ENCODE measurements at places on chromosomes 5 and 9.

GRCh38 chr5:14915291-14915952 lies 43.8 kb upstream of the ANKH start:
- no peaks in the 10 kb centered on the region for H3K27me3 ChIP-seq
- H3K4me1 ChIP-seq = peaks cover 60% of the 10 kb centered on the region
- peaks cover 2% of the 10 kb centered on the region for H3K36me3 ChIP-seq
- no peak overlapping the region for H3K4me3 ChIP-seq

- H3K4me1 ChIP-seq = peaks cover 23% of the 10 kb centered on the region
- H3K27ac ChIP-seq = peak overlapping the region; percentile 71
- no peak overlapping the region for H3K4me3 ChIP-seq
- H3K27me3 ChIP-seq = no peaks in the 10 kb centered on the region
- DNase-seq = no peak
These were observed 137.6 kb downstream of the SUSD1 start for GRCh38 chr9:112037281-112038016.

DNA sequence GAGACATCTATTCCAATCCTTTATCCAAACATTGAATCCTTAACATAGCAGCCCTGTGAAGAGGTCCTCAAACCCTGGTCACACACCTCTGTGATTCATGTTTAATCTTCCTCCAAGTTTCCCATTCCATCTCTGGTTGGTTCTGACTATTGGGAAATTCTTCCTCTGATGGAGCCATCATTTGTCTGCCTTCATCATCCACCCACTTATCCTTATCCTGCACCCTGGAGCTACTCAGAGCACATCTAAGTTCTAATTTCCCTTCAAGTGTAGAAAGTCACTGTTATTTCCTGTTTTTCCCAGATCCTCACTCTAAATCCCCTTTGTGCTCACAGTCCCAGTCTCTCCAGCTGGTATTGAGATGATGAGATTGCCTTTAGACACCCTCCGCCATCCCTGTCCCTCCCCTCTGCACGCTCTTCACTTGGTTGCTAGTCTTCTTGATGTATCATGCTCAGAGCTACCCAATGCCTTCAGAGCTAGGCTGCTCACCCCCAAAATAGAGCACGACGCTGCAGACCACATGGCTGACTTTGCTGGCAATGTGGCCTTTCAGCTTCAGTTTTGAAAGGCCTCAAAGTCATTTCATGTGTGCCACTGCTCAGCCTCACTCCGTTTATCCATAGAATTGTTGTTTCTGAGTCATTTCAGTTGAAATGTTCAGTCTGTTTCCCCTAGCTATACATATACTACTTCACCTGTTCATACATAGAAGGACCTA lies 154.3 kb downstream of the PALM2AKAP2 start:
- DNase-seq = no peak
- H3K4me3 ChIP-seq = no peak overlapping the region
- no peaks in the 10 kb centered on the region for H3K4me1 ChIP-seq
- no peak overlapping the region for H3K27ac ChIP-seq

DNA sequence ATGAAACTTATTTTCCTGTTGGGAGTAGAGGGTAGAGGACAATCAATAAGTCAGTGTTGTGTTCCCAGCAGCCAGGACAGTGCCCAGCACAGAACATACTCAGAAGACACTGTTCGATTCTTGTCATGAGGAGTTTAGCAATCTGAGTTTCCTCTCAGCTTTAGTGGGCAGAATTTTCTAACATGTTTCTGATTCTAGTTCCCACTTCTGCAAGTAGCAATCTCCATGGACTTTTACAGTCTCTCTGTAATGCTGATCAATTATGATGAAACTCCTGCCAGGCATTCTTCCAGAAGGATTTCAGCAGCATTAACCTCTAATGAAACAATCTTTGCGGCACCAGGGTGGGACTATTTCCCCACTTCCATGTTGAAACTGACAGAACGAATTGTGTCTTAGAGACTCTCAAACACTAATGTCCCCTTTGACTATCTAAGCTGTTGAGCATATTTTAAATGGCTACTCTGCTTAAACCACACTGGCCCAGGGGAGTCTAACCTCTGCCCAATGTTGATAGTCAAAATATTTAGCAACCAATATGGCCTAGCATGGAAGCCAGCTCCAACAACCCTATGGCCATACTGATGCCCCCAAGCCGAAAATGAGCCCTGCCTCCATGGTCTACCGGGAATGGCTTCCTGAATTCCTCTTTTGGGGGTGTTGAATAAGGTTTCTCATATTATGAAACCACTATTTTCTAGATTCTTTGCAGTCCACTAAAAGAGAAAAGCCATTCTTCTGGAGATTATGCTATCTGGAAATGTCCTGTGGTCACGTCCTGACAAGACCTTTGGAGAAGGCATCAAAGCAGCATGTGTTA lies 484.3 kb downstream of the BNC2 start:
- H3K27me3 ChIP-seq = no peaks in the 10 kb centered on the region
- no peak overlapping the region for H3K27ac ChIP-seq
- H3K4me3 ChIP-seq = no peak overlapping the region
- no peak for DNase-seq

GRCh38 chr5:168848569-168848968 lies 269.4 kb upstream of the PANK3 start:
- H3K36me3 ChIP-seq = no peaks in the 10 kb centered on the region
- no peak overlapping the region for H3K27ac ChIP-seq
- peaks cover 33% of the 10 kb centered on the region for H3K27me3 ChIP-seq
- peaks cover 44% of the 10 kb centered on the region for H3K4me1 ChIP-seq
- no peak overlapping the region for H3K4me3 ChIP-seq

DNA sequence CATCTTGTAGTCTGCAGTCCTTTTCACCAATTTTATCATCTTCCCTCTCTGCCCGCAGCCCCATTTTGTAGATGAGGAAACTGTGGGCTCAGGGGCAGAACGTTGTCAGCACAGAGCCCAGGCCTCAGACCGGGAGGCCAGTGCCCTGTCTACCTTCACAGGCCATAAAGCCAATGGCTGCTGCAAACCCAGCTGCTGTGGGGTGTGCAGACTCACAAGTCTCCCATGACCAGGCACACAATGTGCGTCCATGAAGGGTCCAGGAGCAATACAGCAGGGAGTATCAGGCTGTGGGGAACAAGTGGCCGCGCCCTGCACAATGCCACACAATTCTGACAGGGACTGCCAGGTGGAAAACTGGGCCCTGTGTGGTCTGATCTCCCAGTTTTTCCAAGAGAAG lies 71.0 kb downstream of the COL23A1 start:
- DNase-seq = no peak
- no peaks in the 10 kb centered on the region for H3K36me3 ChIP-seq
- peaks cover 17% of the 10 kb centered on the region for H3K27me3 ChIP-seq
- no peak overlapping the region for H3K4me3 ChIP-seq

- H3K36me3 ChIP-seq = peaks cover 11% of the 10 kb centered on the region
- H3K4me3 ChIP-seq = no peak overlapping the region
- DNase-seq = no peak
- no peaks in the 10 kb centered on the region for H3K27me3 ChIP-seq
- H3K27ac ChIP-seq = no peak overlapping the region
These were observed 7.3 kb downstream of the ATOX1 start for GRCh38 chr5:151751091-151751490.

DNA sequence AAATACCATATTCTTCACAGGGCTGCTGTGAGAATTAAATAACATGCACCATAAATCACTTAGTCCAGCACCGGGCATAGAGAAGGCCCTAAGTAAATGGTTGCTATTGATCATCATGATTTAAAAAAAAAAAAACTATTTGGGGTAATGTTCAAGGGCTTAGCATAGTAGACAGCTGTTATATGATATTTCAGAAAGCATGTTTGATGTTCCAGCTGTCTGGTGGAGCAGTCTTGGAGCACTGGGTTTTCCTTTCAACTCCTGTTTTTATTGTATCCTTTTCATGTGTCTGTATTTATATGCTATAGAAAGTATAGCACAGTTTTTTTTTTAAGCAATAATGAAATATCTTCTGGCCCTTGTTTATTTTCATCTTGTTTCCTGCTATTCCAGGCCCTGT lies 28.0 kb upstream of the TOMM5 start:
- peaks cover 23% of the 10 kb centered on the region for H3K4me1 ChIP-seq
- peaks cover 9% of the 10 kb centered on the region for H3K27me3 ChIP-seq
- no peak overlapping the region for H3K4me3 ChIP-seq
- no peak for DNase-seq
- H3K27ac ChIP-seq = no peak overlapping the region
- no peaks in the 10 kb centered on the region for H3K36me3 ChIP-seq

DNA sequence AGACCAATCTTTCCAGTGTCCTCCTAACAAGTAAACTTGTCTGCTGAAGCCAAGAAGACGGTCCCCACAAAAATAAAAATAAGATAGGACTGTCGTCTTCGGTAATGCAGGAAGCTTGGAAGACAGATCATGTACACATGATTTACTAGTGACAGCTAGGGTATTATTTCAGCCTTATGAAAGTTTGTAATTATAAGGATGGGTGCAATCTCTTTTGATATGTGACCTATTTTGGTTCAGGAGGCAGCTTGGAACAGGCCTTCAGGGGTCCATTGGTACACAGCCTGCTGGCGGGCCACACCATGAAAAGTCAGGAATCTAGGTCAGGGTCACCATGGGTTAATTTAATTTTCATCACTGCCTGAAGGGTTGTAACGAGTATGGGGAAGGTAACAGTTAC lies 13.7 kb upstream of the MEIKIN start:
- no peaks in the 10 kb centered on the region for H3K4me1 ChIP-seq
- no peak for DNase-seq
- peaks cover 15% of the 10 kb centered on the region for H3K27me3 ChIP-seq
- no peaks in the 10 kb centered on the region for H3K36me3 ChIP-seq
- no peak overlapping the region for H3K27ac ChIP-seq

DNA sequence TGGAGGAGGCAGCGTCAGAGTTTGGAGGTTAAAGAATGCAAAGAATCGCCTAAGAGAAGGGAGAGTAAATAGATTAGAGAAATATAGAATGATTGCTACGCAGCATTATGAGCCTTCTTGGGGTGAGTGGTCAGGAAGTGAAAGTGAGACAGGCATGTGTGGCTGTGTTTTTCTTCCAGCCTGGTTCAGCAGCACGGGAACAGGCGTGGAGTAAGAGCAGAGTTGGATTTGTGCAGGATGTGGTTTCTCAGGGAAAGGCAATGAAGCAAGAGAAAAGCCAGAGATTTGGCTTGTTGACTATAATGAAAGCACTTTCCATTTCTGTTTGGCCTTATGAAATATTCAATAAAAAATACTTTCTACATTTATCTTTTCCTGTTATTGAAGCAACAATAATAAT lies 34.3 kb upstream of the FRMD3 start:
- H3K36me3 ChIP-seq = no peaks in the 10 kb centered on the region
- DNase-seq = no peak
- no peak overlapping the region for H3K27ac ChIP-seq
- peaks cover 7% of the 10 kb centered on the region for H3K27me3 ChIP-seq
- H3K4me1 ChIP-seq = no peaks in the 10 kb centered on the region
- H3K4me3 ChIP-seq = no peak overlapping the region

GRCh38 chr5:3446410-3446809 lies 149.2 kb upstream of the IRX1 start:
- DNase-seq = no peak
- no peak overlapping the region for H3K4me3 ChIP-seq
- H3K27ac ChIP-seq = no peak overlapping the region
- no peaks in the 10 kb centered on the region for H3K36me3 ChIP-seq

GRCh38 chr5:36535378-36535777 lies 71.0 kb upstream of the SLC1A3 start:
- H3K27ac ChIP-seq = no peak overlapping the region
- no peak for DNase-seq
- no peaks in the 10 kb centered on the region for H3K36me3 ChIP-seq
- H3K4me1 ChIP-seq = peaks cover 42% of the 10 kb centered on the region
- no peaks in the 10 kb centered on the region for H3K27me3 ChIP-seq
- no peak overlapping the region for H3K4me3 ChIP-seq

GRCh38 chr9:84991514-84991870 lies 322.0 kb downstream of the NTRK2 start:
- DNase-seq = no peak
- H3K27ac ChIP-seq = no peak overlapping the region
- H3K4me1 ChIP-seq = peaks cover 39% of the 10 kb centered on the region
- H3K36me3 ChIP-seq = no peaks in the 10 kb centered on the region

DNA sequence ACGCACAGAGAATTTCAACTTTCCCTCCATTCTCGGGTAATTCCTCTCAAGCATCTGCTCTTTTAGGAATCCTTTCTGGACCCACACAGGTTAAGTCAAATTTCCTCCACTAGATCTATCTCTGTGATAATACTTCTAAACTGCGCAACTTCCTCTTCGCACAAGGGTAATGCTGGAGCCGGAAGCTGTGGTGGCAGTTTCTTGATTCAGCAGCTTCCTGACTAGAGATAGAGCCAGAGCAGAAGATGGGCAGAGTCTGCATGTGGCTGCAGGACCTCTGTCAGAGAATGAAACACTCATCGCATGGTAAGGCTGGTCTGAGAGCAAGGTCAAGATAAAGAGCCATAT lies 11.1 kb upstream of the CDC42SE2 start:
- H3K27ac ChIP-seq = no peak overlapping the region
- no peaks in the 10 kb centered on the region for H3K36me3 ChIP-seq
- H3K4me1 ChIP-seq = no peaks in the 10 kb centered on the region
- no peak for DNase-seq
- no peaks in the 10 kb centered on the region for H3K27me3 ChIP-seq

DNA sequence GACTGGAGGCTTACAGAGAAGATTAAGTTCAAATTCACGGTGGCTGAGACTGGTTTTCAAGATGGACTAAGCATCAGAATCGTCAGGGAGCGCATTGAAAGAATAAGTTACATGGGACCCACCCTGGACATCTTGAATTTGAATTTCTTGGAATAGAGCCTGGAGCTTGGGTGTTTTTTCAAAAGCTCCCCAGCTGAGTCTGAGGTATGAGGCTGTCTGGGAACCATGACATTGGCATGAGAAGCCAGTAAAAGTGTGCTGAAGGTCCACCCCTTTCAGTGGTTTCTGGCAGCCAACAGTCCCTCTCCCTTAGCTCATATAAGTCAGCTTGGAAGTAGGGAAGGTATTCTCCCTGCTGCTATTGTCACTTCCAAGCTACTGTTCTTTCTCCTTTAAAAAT lies 97.8 kb downstream of the MAST4 start:
- no peaks in the 10 kb centered on the region for H3K36me3 ChIP-seq
- H3K27me3 ChIP-seq = peaks cover 12% of the 10 kb centered on the region
- DNase-seq = no peak

DNA sequence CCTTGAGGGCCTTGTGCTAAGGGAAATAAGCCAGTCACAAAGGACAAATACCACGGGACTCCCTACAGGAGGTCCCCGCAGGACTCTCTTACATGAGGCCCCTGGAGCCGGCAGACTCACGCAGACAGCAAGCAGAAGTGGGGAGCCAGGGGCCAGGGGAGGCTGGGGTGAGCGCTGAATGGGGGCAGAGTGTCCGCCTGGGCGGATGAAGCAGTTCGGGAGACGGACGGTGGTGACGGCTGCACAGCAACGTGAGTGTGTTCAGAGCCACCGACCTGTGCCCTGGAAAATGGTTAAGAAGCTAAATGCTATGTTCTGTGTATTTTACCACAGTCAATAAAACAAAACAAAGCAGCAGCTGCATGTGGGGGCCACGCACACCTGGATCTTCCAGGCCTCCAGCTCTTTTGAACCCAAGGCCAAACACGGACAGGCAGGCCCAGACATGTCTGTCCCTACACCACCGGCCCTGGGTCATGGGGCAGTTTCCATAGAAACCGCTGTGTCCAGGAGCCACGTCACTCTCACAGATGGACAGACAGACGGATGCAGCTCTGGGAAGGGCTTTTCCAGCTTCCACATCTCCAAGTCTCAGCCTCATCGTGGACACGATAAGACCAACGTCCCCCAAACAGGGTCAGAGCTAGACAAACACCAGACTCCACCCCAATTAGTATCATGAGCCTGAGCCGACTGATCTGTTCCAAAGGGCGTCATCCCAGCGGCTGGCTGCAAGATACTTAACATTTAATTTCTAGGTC lies 103.9 kb downstream of the VAV2 start:
- H3K4me3 ChIP-seq = peak overlapping the region; percentile 32
- peaks cover 56% of the 10 kb centered on the region for H3K4me1 ChIP-seq
- peak overlapping the region; percentile 87 for H3K27ac ChIP-seq
- DNase-seq = no peak
- no peaks in the 10 kb centered on the region for H3K27me3 ChIP-seq
